GM04504 (cell line): ENCODE measurements at places on chromosomes 2 and 18.

DNA sequence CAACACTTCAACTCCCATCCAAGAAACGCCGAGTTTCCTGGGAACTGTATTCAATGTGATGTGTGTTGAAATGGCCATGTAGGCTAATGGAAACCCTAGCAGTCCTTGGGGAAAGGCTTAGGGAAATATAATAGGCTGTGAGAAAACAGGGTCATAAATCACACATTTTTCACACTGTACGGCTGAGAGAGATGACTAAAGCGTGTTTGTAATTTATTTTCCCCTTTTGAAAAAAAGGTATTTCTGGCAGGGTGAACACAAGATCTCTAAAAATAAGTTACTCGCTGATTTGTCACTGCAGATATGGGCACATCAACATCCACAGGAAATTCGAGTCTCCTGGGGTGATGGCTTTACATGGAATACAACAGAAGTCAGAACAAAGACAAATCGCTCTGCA is 109.6 kb upstream of the ST6GAL2 start:
- no peak for DNase-seq

DNA sequence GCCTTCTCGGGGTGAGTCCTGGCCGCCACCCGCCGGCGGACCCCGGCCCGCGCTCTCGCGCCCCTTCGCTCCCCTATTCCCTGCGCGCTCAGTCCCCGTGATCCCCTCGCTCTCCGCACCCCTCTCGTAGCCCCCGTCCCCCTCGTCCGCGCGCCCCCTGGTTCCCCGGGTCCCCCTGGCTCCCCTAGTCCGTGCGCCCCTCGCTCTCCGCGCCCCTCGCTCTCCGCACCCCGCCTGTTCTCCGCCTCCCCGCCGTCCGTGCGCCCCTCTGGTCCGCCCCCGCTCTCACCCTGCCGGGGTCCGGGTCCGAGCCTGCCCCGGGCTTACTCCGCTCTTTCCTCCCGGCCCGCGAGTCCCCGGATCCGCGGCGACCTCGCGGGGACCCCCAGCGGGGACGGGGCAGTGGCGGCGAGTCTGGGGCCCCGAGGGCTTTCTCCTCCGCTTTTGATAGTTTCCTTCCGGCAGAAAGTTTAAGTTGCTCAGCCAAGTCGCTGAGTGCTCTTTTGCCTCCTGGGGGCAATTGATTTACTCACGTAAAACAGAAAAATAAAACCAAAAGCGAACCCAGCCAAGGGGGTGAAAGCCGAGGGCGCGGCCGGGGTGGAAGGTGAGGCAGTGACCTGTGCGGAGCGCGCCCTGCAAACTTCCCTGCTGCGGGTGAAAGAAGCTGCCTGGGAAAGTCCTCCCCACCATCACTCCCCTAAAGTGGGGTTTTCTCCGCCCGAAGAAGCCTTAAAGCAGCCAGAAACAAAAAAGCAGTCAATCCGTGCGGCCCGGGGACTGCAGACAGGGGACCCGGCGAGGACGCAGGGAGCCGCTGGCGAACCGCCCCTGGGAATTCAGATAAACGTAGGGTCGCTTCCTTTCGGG is 568 bp downstream of the RAB31 start:
- DNase-seq = no peak

GRCh38 chr2:236731767-236732580 is 162.3 kb downstream of the ACKR3 start:
- peak; percentile 47 for DNase-seq

DNA sequence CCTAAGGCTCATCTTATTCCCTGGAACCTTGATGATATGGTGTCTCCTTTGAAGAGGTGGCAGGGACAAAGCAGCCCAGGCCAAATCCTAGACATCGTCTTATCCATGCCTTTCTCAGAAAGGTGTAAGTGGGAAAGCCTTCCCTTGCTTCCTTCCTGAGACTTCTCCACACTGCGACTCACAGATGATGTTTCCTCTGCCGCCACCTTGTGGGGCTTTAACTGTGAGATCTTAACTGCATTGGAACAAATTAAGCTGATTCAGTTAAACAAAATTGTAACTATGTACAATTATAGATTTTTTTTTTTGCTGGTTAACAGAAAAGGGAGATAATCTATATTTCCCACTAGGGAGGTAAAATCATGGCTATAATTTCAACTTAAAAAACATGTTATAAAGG is 10.0 kb upstream of the GCA start:
- DNase-seq = no peak

DNA sequence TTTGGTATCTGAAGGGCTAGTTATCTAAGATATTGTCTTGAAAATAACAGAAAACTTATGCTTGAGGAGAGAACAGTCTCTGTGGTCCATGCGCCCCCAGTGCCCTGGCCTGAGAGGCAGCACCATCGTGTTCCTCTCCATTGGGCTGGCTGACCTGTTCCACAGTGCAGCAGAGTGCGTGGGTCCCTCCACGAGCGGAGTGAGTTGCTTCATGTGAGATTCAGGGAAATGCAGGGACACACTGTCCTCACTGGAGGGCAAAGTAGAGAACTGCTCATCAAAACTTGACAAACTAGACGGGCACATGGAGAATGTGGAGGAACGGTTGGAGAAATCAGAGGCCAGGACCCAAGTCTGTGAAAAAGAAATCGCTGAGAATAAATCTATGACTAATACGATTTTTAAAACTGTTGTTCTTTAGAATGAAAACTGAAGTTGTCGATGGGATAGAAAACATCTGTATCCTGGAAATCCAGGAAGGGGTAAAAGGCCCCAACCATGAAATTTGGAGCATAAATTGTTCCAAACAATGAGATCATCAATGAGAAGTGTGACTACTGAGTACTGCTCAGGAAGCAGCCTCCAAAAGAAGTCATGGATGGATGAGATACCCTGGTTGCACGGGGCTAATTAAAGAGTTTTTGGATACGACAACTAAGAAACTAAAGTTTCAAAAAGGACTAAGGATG is 58.1 kb downstream of the REV1 start:
- DNase-seq = no peak

GRCh38 chr2:239154971-239155805 is 245.6 kb downstream of the HDAC4 start:
- DNase-seq = no peak

GRCh38 chr2:151306621-151307020 is 17.2 kb upstream of the NMI start:
- DNase-seq = peak; percentile 78

GRCh38 chr2:66127656-66128055 is 307.3 kb upstream of the MEIS1 start:
- DNase-seq = no peak

DNA sequence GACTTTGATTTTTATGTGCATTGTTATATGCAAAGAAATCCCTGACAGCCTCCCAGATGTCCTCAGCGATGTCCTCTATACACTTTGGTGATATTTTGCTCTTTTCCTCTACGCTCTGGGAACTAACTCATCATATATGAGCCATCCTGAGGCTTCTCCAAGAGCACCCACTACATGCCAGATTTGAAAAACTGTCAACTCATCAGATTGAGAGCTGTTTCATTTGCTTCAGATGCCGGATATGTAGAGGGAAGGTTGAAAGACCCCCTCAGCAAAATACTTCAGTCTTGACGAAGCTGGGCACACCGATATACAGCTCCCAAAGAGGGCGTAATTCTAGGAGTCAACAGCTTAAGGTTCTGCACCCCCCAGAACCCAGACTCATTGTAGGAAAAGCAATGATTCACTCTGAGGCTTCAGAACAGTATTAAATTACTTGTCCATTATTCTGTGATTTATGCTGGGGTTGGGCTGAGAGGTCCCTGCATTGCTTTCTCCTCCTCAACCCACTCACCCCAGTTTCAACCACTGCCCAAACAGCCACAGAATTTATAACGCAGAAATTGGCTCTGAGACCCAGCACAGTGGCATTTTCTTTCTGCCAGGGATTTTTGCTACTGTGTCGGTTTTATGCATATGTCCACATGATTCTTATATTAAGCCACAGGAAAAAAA is 341.8 kb downstream of the ALK start:
- no peak for DNase-seq
